Diencephalon (tissue), 1 donor: ENCODE measurements at places on chromosomes 4 and X. TPM values are rescaled to one million over a fixed set of nuclear protein-coding genes. Genes with fewer than 3 reads are reported as not detected.

The GAGE13 gene
- not detected for total RNA-seq

The SPANXC gene
- not detected for total RNA-seq

The CYBB gene
- 19.6 TPM for total RNA-seq

The C4orf51 gene
- total RNA-seq, result not detected

The P2RY8 gene
- under 0.01 TPM for total RNA-seq

The MAOB gene
- 12.9 TPM for total RNA-seq

The PABPC1L2B gene
- total RNA-seq, result 0.92 TPM

The RBMX2 gene
- total RNA-seq, result 27.9 TPM

The TCEAL6 gene
- 10.1 TPM for total RNA-seq

The SERPINA7 gene
- not detected for total RNA-seq

The PAGE2 gene
- total RNA-seq, result not detected

The IBSP gene
- total RNA-seq, result not detected

The UGT2B11 gene
- total RNA-seq, result not detected

The CLDN2 gene
- total RNA-seq, result 0.69 TPM

The IGSF1 gene
- 13.6 TPM for total RNA-seq

The ZXDB gene
- 16.8 TPM for total RNA-seq

The FAM184B gene
- total RNA-seq, result 9.0 TPM

The ZAR1 gene
- 0.23 TPM for total RNA-seq

The IL2 gene
- not detected for total RNA-seq

The NONO gene
- total RNA-seq, result 275 TPM

The DOK7 gene
- total RNA-seq, result 2.5 TPM

The DMD gene
- total RNA-seq, result 90.2 TPM

The DRP2 gene
- total RNA-seq, result 11.3 TPM

The F11 gene
- not detected for total RNA-seq

The ZDHHC9 gene
- total RNA-seq, result 31.6 TPM

The IKBKG gene
- total RNA-seq, result 6.0 TPM

The ERCC6L gene
- 1.4 TPM for total RNA-seq

The TBC1D9 gene
- total RNA-seq, result 112 TPM

The ADGRL3 gene
- total RNA-seq, result 257 TPM

The FGFBP1 gene
- not detected for total RNA-seq

The DCLK2 gene
- 192 TPM for total RNA-seq

The PAK3 gene
- total RNA-seq, result 204 TPM

The GABRB1 gene
- total RNA-seq, result 120 TPM

The TMEM33 gene
- total RNA-seq, result 64.6 TPM

The RBM46 gene
- total RNA-seq, result 0.69 TPM

The MTMR8 gene
- 7.2 TPM for total RNA-seq

The POU4F2 gene
- total RNA-seq, result not detected

The COL4A6 gene
- total RNA-seq, result 3.2 TPM

The FAM53A gene
- total RNA-seq, result 1.4 TPM

The SLC4A4 gene
- total RNA-seq, result 61.1 TPM

The TCP11X2 gene
- 1.8 TPM for total RNA-seq

The ALG13 gene
- total RNA-seq, result 55.6 TPM

The TCEAL4 gene
- 62.1 TPM for total RNA-seq

The SYTL4 gene
- total RNA-seq, result 2.3 TPM

The CT45A2 gene
- not detected for total RNA-seq

The POLN gene
- 6.5 TPM for total RNA-seq

The STAG2 gene
- 114 TPM for total RNA-seq

The PPP1R2C gene
- total RNA-seq, result not detected
